ENCODE measurements at places on chromosomes 3 and 15. TPM values are rescaled to one million over a fixed set of nuclear protein-coding genes. Genes with fewer than 3 reads are reported as not detected.

DNA sequence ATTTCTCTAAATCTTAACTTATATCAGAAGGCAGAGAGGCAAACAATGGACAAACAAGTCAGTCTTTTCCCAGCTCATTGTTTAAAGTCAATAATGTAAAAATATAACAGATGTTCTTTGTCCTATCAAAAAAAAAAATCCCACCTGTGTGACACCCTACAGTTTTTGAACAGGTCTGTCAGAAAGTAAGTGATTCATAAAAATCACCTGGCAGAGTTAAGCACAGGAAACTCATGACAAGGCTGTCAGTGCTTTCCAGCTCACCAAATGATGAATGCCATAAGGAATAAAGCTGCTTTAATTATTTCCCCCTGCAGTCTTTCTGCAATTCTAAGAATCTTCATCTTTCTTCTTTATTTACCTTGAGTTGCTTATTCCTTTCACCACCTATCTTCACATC lies 30.3 kb downstream of the ROBO1 start:
- no peak for DNase-seq

GRCh38 chr3:135731546-135731945 lies 234.0 kb upstream of the PPP2R3A start:
- DNase-seq, result no peak

DNA sequence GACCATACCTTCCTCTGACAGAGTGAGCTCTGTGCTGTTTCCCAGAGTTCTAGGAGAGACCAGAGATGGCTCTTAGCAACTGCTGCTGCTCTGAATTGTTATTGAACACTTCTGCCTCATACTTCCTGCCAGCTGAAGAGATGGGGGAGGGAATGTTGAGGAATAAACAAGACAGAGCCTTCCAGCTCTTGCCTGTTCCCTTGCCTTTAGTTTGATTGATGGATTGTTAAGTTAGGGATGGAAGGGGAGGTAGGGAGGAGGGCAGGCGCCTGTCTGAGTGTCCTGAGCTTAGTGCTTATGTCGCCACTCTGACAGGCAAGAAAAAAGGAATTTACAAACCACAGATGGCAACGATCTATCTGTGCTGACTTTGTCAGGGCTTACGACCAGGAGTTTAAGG lies 42.8 kb downstream of the ZNF609 start:
- no peak for DNase-seq

DNA sequence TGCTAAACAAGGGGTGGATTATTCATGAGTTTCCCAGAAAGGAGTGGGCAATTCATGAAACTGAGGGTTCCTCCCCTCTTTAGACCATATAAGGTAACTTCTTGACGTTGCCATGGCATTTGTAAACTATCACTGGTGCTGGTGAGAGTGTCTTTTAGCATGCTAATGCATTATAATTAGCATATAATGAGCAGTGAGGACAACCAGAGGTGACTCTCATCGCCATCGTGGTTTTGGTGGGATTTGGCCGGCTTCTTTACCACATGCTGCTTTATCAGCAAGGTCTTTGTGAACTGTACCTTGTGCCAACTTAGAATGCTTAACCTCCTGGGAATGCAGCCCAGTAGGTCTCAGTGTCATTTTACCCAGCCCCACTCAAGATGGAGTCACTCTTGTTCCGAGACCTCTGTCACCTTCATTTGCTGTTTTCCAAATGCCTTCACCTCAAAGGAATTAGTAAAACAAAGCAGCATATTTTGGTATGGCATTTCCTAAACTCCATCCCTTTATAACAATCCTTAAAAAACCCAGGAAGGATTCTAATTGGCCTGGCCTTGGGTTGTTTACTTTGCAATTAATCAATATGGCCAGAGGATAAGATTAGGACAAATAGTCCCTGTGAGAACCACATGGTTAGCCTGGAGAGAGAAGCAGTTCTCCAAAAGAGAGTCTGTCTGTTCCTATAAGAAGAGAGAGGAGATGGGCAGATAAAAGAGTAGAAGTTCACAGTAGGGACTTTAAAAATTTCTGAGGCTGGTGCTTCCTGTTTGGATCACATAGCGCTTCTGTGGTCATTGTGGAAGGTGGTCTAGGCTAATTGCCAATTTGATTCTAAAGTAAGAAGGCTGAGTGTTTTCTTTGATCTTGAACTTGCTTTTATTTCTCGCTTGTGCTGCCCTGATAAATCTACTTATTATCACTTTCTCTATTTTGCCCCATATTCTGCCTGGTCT lies 155.2 kb upstream of the EOMES start:
- no peak for DNase-seq

GRCh38 chr3:107675233-107675900 lies 152.6 kb downstream of the BBX start:
- DNase-seq, result no peak

DNA sequence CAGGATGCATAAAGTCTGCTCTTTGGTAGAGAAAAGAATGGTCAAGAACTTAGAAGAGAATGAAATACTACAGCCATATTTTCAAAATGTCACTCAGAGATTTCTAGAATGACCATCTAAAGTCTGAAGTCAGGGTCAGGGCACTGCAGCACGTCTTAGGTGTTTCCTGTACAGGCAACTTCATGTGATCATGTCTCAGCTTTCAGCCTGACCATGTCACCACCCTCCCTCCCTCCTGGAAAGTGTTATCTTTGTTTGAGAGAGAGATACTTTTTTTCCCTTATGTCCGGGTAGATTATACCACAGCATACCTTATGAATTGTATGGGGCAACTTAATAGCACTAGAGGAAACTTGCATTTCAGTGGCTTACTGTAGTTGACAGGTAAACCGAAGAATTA lies 558.0 kb upstream of the TGFBR2 start:
- no peak for DNase-seq

- no peak for DNase-seq
Measured at GRCh38 chr15:32843219-32843815, 125.5 kb downstream of the GREM1 start.

DNA sequence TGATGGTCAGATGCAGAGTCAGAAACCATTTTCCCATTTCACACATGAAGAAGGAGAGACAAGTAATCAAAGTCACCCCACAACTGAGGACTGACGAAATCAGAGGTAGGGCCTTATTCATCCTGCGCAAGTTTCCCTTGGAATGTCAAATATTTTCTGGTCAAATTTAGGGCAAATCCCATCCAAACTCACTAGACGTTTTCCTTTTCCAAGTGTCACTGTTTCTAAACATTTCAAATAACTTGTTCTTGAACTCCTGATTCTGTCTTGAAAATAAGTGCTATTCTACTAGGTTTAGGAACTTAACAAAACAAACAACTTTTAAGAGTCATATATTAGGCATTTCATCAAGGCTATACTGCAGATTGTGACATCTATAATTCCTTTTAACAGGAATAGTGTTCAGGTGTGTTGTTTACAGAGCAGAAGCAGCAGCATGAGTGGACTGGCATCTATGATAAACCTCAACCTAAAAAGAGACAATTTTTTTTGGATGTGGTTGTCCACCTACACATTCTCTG lies 40.7 kb downstream of the SUMF1 start:
- DNase-seq, result no peak

DNA sequence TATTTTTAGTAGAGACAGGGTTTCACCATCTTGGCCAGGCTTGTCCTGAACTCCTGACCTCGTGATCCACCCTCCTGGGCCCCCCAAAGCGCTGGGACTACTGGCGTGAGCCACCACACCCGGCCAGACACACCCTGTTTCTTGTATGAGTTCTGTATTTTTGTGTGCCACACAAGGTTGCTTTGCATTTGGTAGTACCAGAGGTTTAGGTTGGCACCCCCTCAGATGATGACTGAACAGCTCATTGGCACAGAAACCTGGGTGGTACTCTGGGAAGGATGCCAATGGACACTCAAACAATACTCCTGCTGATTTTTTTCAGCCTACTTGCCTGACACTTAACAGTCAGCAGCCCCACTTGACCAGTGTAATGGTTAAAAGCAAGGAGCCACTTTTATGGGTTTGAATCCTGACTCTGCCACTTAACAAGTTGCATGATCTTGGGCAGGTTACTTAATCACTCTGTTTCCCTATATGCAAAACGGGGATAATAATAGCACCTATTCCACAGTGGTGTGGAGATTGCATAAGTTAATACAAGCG lies 39.2 kb upstream of the BCL2A1 start:
- no peak for DNase-seq

MYL3 gene
- not detected for total RNA-seq

FAN1 gene
- 23.9 TPM for total RNA-seq

TM4SF18 gene
- total RNA-seq, result not detected

SCAMP5 gene
- total RNA-seq, result not detected

MAPKBP1 gene
- 32.0 TPM for total RNA-seq
